Kidney epithelial cell (primary cell): ENCODE measurements at places on chromosomes 3 and 15. TPM values are rescaled to one million over a fixed set of nuclear protein-coding genes. Genes with fewer than 3 reads are reported as not detected.

LRRN1 gene
- 19.7 and 26.8 TPM in 2 replicates for total RNA-seq

TMEM212 gene
- total RNA-seq: not detected in 2 replicates

MTHFS gene
- 17.8 and 36.5 TPM in 2 replicates for total RNA-seq

HDDC3 gene
- 20.0 and 24.4 TPM in 2 replicates for total RNA-seq

ZNF620 gene
- 6.2 and 10.8 TPM in 2 replicates for total RNA-seq

STRA6 gene
- total RNA-seq: 1.8 and 3.9 TPM in 2 replicates

GMPS gene
- 33.7 and 41.7 TPM in 2 replicates for total RNA-seq

MUC4 gene
- total RNA-seq: 6.9 and 10.4 TPM in 2 replicates

MEX3B gene
- 15.6 and 18.8 TPM in 2 replicates for total RNA-seq

TTC23 gene
- 11.6 and 14.9 TPM in 2 replicates for total RNA-seq

MCTP2 gene
- 6.3 and 7.7 TPM in 2 replicates for total RNA-seq

NRG4 gene
- total RNA-seq: not detected in 2 replicates

TRAIP gene
- total RNA-seq: 4.2 and 5.4 TPM in 2 replicates

SNX33 gene
- total RNA-seq: 23.4 and 25.7 TPM in 2 replicates

DTWD1 gene
- total RNA-seq: 14.0 and 14.7 TPM in 2 replicates

SKOR1 gene
- not detected in 2 replicates for total RNA-seq

CILP gene
- total RNA-seq: not detected in 2 replicates

CHRD gene
- under 0.01 and 1.0 TPM in 2 replicates for total RNA-seq

POLQ gene
- 1.3 and 2.0 TPM in 2 replicates for total RNA-seq

SPATA12 gene
- total RNA-seq: 0.38 and 0.48 TPM in 2 replicates

UROC1 gene
- total RNA-seq: not detected in 2 replicates

EOMES gene
- 0.04 TPM in 1 of 2 replicates, not detected in the other for total RNA-seq

GCNT3 gene
- total RNA-seq: 2.0 and 3.9 TPM in 2 replicates

BUB1B gene
- total RNA-seq: 10.5 and 16.5 TPM in 2 replicates
